ENCODE measurements at places on chromosomes 13 and 19. TPM values are rescaled to one million over a fixed set of nuclear protein-coding genes. Genes with fewer than 3 reads are reported as not detected.

Gene MRPL34
- total RNA-seq: 94.6 TPM

GRCh38 chr19:38670921-38671398, 23.5 kb downstream of the ACTN4 start:
- DNase-seq: peak; percentile 86

DNA sequence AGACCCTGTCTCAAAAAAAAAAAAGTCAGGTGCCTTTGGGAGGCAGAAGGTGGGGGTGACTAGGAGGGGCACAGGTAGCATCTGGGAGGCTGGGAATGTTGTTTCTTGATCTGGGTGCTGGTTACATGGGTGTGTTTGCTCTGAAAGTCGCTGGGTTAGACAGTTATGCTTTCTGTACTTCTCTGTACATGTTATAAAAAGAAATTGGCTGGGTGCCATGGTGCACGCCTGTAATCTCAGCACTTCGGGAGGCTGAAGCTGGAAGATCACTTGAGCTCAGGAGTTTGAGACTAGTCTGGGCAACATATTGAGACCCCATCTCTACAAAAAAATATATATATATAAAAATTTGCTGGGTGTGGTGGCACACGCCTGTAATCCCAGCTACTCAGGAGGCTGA, 15.1 kb downstream of the NOSIP start:
- DNase-seq: no peak

DNA sequence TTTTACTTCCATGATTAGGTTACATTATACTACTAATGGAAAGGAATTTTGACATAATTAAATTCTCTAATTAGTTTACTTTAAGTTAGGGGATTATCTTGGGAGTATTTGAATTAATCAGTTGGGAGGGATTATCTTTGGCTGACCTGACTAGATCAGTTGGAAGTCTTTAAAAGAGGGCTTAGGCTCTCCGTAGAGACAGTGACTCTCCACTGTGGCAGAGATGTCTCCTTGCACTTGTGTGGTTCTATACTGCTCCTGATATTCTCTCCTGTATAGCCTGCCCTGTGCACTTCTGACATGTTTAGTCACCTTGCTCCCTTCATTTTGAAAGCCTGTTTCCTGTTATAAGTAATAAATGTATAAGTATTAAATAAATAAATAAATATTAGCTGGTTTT, 1612.3 kb upstream of the PRR20A start:
- no peak for DNase-seq

DNA sequence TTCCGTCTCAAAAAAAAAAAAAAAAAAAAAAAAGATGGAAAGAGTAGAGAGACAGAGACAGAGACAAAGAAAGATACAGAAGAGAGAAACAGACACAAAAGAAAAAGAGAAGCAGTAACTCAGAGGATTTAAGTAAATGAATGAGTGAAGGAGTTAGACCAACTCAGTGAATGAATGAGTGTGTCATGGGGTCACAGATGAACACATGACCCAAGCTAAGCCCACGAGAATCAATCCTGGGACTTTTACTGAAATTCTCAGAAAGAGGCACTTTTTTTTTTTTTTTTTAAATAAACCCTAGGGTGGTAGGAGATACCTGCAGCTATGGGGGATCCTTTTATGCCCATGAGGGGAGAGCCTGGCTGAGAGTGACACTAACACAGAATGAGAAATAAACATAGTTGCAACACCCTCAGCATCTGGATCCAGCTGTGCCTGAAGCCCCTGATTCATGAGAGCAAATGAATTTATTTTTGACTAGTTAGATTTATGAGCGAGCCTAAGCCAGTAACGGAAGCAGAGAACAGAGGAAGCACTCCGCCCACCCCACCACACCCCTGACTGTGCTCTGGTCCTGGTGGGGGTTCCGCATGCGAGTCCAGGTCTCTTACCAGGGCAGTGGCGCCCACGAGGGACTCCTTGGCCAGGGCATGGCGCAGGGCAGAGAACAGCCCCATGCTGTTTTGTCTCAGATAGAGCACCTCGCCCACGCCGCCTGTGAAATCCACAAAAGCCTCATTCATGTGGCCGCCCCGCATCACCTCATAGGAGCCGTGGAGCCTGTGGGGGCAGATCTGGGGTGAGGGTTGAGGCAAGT, 4.6 kb downstream of the CAPN12 start:
- DNase-seq: no peak

- no peak for DNase-seq
Observed at GRCh38 chr13:77737583-77738200, 40.2 kb downstream of the SLAIN1 start.
